ENCODE measurements at places on chromosomes 3 and 15.

DNA sequence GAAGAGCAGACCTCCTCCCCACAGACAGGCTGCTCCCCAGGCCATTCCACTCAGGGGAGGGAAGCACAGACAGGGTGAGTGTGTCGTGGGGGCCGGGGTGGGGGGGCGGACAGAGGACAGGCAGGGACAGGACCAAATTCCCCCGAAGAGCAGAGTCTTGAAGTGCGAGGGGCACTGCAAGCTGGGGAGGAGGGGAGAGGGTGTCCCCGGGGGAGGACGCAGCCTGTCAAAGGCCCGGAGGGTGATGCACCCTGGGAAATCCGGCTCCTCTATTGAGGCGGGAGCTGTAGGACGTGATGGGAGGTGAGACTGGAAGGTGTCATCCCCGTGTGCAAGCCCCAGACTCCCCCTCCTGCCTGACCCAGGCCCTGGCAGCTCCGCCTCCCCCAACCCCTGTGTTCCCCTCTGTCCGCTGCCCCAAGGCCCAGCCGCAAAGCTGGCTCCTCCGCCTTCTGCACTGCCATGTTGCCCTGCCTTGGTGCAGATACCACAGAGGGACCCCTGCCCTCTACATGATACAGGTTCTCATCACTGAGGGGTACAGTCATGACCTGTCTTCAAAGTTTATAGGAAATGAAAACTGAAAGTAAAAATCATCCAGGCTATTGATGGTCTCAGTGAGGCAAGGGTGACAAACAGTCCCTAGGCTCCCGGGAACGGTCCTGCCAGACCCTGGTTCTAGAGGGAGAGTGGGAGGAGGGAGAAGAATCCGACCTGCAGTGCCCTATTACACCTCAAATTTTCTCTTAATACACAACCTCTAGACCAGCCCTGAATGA is 76.3 kb upstream of the IQSEC1 start:
- peaks cover 7% of the 10 kb centered on the region for H3K4me1 ChIP-seq
- H3K4me3 ChIP-seq, result peak overlapping the region; percentile 56
- DNase-seq, result peak; percentile 61
- H3K27me3 ChIP-seq, result no peaks in the 10 kb centered on the region

DNA sequence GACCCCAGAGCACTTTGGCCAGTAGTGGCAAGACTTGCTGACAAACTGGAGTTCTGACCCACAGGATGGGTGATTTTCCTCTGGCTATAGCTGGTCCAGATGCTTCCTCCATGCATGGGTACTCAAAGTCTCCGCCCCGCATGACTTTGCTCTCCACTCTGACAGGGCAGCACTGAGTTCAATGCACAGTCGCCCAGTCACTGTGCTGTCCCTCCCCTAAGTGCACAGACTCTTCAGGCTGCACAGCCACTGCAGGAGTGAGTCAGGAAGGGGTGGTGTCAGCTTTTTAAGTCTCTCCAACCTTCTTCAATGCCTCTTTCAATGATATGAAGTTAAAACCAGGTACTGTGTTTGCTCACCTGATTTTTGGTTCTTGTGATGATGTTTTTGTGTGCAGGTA is 17.8 kb downstream of the TEX9 start:
- peaks cover 3% of the 10 kb centered on the region for H3K27me3 ChIP-seq
- no peaks in the 10 kb centered on the region for H3K36me3 ChIP-seq
- no peak overlapping the region for H3K27ac ChIP-seq

DNA sequence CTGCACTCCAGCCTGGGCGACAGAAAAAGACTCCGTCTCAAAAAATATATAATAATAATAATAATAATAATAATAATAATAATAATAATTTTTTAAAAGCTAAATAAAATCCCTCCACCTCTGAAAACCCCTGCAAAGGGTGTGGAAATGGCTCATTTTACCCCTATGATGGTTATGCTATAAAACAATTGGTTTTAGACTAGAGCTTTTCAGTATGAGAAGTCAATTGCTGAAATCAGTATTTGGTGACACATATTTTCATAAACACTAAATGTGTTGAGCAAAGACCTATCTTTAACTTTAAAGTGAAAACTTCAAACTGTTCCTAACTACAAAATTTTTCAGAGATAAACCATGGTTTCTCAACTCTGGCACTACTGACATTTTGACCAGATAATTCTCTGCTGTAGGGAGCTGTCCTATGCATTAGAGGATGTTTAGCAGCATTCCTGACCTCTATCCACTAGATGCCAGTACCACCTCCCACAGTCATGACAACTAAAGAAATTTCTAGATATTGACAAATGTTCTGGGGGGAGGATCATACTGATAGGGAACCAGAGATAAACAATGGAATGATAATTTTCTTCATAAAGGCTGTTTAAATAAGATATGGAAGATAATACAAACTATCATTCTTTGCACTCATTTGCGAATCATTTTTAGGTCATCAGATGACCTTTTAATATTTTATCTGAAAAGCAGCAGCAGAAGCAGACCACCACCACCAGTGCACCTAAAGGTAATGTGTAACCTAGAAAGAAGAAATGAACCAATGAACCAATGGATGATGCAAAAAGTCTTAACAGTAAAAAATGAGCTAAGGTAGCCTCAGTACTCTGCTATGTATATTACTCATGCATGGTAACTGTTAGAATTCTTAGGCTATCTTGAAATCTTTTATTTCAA is 13.8 kb downstream of the PTPN9 start:
- H3K4me3 ChIP-seq, result no peak overlapping the region
- no peak for DNase-seq
- H3K4me1 ChIP-seq, result peaks cover 9% of the 10 kb centered on the region
- no peaks in the 10 kb centered on the region for H3K27me3 ChIP-seq

DNA sequence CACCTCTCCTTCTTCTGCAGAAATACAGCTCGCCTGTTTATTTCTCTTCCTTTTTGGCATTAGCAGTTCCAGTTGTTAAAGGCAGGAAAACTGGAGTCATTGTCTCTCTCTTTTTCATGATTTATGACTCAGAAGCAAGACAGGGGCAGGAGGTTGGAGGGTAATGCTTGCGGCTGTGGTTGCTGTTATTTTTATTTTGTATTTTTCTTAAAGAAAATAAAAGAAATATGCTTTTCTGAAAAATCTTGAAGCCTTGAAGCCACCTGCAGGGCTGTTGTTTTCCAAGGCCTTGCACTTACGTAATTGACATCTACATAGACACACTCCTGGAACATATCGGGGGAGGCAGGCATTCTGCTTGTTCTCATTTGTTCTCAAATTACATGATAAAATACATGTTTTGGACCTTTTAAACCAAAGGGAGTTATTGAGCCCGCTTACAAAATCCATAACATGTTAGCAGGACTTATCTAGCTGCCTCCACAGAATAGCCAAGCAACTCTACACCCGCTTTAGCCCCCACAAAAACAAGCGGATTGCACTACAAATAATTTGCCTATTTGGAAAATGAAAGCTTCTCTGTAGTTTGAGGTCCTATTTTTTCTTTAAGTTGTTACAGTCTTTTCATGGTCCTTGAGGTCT is 1004.6 kb upstream of the NR2F2 start:
- H3K36me3 ChIP-seq, result no peaks in the 10 kb centered on the region
- peaks cover 43% of the 10 kb centered on the region for H3K27me3 ChIP-seq
- H3K4me1 ChIP-seq, result peaks cover 2% of the 10 kb centered on the region
- H3K4me3 ChIP-seq, result no peak overlapping the region
- no peak overlapping the region for H3K27ac ChIP-seq

All from activated CD4-positive, alpha-beta T cell treated with anti-CD3 and anti-CD28 coated beads, Interleukin-2, amount 10 ng/mL, durations not matched to agents 24 days and 14 days (primary cell).